LHCN-M2 (cell line): ENCODE measurements at places on chromosomes 3 and 15.

GRCh38 chr3:12879191-12879815 is 37.9 kb upstream of the RPL32 start:
- no peak for DNase-seq

- DNase-seq = peak; percentile 60
Observed at GRCh38 chr15:51878446-51879386, 49.3 kb downstream of the TMOD3 start.

- DNase-seq = no peak
Observed at GRCh38 chr15:22945071-22945470, 35.1 kb downstream of the CYFIP1 start.

- DNase-seq = peak; percentile 33
Observed at GRCh38 chr3:197124713-197125112, 95.1 kb upstream of the MELTF start.

DNA sequence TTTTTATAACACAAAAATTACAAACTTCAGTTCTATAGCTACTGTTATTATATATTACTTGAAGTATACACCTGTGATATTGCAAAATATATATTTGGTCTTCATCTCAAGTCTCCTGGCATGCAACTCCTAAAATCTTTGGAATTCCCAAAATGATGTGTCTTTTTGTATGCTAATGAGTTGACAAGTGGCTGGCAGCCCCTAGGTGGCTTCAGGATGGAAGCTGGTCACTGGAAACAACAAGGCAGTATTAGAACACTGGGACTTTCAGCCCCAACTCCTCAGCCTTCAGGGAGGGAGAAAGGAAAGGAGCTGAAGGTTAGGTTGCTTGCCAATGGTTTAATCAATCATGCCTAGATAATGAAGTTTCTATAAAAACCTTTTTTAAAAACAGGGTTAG is 112.0 kb downstream of the SCAPER start:
- no peak for DNase-seq
